Stimulated activated CD4-positive, alpha-beta T cell treated with anti-CD3 and anti-CD28 coated beads, TNF-alpha, amount 100 ng/mL, for 48 hours (primary cell): ENCODE measurements at places on chromosomes 4 and X.

DNA sequence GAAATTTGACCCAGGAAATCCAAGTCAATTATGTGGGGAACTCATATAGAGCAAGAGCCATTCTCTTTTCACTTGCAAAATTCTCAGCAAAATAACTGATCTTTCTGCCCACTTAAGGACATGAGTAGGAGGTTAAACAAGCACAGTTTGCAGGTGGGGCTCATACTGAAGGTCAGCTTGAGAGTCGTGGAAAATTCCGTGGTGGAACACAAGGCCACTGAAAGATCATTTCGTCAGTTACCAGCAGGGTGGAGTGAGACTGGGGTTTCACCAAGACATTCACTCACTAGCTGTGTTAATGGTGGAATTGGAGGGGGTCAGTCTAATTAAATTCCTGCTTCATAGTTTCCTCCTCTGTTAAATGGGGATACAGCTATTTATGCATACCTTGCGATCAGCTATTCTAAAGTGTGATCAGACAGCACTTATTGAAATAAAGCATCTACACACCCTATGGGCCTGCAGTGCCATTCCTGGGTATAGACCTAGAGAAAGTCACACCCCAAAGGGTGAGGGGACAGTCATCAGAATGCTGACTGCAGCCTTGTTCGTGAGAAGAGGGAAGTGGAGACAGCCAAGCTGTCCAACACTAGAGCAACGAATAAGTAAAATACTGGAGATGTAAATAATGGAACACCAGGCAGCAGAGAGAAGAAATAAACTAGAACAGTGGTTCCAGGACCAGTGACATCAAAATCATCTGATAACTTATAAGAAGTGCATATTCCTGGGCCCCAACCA is 42.7 kb upstream of the CLNK start:
- no peak for DNase-seq

GRCh38 chr4:186192066-186192612 is 772 bp downstream of the CYP4V2 start:
- peak; percentile 23 for DNase-seq

GRCh38 chr4:184972991-184973390 is 45.3 kb upstream of the HELT start:
- DNase-seq, result no peak

GRCh38 chr4:171117457-171117856 is 695.7 kb upstream of the GALNTL6 start:
- no peak for DNase-seq

- no peak for DNase-seq
Observed at GRCh38 chr4:74932010-74932409, 906 bp upstream of the PARM1 start.

- no peak for DNase-seq
Observed at GRCh38 chr4:56681853-56682525, 893 bp upstream of the HOPX start.

DNA sequence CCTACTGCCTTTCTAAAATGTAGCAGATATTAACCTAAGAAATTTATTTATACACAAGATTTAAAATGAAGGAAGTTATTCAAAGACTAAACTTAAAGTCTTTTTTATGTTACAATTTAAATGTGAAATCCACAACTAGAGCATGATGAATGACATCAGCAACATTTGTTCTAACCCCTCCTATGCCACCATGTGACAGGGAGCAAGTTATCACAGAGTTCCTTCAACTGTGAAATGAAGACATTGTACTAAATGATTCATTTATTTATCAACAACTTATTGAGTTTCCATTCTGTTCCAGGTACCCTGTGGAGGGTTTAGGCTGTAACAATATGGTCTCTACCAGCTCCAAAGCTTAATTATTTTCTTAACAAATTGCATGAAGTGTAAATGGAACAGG is 76.9 kb downstream of the SLC39A8 start:
- DNase-seq, result no peak

GRCh38 chr4:112954286-112954685 is 95.2 kb upstream of the ANK2 start:
- DNase-seq, result no peak

- DNase-seq, result no peak
Observed at GRCh38 chr4:123996718-123997510, 600.3 kb downstream of the SPRY1 start.

DNA sequence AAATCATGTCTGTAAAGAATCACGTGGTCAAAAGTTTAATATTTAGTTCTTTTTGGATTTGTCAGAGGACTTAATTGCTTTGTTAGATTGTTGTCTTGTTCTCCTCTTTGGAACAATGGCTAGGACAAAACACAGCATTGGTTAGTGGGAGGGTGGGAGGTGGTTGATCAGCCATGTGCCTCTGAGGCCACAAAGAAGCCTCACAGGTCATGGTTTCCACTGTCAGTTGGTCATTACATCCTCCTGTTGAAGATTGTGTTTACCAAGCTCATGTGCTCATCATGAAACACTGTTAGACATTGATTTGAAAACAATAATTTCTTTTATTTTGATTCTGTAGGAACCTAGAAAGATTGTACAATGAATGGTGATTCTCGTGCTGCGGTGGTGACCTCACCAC is 31.9 kb downstream of the ADD1 start:
- no peak for DNase-seq

DNA sequence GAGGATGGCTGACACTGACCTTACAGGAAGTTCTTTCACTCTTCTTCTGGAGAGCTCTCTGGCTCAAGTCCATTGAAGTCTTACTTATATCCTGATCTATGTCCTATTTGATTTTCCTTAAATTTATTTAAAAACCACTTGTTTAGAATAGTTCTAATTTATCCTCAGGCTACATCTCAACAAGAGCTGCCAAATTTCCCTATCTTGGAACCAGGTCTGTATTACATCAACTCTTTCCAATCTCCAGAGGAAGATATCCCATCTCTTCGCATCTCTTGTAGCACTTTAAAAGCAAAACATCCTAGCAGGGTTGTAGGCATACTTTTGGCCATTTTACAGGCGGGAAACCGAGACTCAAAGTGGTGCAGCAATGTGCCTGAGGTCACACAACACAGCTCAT is 290.5 kb upstream of the TEX13C start:
- DNase-seq, result no peak

DNA sequence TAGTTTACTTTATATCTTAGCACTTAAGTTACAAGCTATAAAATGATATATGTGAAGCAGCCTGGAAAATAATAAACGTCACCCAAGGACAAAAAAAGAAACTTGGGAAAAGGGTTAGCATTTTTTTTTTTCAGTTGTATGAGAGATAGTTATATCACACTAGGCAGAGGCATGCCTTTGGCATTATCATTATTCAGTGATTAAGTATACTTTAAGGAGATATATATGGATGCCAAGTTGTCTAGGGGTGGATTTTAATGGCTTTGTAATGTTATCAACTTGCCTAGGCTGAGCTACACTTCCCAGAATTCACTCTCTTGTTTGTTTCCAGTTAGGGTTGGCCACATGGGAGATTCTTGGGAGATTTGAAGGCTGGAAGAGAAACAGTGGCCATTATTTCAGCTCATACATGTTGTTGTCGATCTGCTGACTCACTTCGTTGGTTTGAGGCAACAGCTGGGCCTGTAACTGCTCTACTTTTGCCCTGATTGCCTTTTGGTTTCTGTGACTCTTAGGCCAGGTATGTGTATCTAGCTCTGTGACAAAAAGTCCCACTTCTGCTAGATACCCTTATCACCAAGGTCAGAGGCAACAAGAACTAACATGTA is 11.5 kb upstream of the SRPX start:
- DNase-seq, result no peak

DNA sequence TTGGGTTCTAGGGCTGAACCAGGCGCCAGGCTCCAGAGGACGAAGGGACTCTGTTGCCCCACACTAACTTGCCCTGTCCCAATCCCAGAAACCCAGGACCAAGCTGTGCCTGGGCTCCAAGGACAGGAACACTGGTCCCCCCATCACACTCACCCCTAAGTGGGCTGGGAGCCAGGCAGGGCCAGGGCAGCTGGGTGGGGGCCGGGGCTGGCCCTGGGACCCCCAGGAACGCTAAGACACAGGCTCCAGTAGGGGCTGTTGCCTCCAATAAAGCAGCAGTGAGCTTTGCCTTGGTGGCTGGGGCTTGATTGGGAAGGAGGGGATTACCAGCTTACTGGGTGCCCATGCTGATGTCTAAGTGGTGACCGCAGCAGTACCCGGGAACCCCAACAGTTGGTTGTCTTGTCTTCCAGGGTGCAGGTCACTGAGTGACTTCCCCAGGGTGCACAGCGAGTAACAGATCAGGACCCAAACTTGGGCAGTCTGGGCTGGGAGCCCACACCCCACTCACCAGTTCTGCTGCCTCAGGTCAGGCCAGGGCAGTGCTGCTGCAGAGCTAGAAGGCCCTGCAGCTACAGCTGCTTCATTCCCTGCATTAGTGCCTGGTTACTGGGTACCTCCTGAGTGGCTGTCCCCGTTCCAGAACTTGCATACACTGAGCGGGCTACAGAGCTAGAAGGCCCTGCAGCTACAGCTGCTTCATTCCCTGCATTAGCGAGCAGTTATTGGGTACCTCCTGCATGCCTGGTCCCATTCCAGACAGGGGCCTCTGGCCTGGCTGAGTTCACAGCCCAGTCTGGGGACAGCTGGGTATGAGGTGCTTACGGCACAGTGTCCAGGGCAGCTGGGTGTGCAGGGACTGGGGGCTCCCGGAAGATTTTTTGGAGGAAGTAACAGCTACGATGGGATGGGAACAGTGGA is 9.4 kb upstream of the ADD1 start:
- no peak for DNase-seq

- no peak for DNase-seq
Observed at GRCh38 chr4:98608356-98608755, 50.1 kb downstream of the TSPAN5 start.

- no peak for DNase-seq
Observed at GRCh38 chr4:77126809-77127208, 30.2 kb upstream of the CCNG2 start.

DNA sequence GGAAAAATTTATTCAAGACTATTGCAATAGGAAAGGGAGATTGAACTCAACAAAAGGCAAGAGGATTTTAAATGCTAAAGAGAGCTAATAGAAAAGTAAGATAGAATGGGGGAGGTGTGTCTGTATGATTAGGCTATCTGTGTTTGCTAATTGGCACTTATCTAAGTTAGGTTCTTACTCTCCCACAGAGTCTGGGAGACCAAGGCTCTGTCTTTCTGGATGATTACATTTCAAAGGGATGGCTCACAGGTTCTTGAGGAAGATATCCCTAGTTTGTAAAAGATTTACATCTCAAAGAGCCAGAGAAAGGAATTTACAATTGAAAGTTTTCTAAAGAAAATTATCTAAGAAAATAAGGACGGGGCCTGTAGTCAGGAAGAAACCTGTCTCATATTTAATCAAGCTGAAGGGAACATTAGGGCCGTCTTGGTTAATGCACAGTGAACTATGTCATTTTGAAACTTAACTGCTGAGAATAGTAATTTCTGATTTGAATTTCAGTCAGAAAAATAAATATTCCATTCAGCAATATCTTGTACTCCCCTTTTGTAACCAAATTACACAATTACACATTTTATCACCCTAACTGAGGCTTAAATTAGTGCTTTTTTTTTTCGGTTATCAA is 75.8 kb downstream of the MAGEB10 start:
- DNase-seq, result no peak

DNA sequence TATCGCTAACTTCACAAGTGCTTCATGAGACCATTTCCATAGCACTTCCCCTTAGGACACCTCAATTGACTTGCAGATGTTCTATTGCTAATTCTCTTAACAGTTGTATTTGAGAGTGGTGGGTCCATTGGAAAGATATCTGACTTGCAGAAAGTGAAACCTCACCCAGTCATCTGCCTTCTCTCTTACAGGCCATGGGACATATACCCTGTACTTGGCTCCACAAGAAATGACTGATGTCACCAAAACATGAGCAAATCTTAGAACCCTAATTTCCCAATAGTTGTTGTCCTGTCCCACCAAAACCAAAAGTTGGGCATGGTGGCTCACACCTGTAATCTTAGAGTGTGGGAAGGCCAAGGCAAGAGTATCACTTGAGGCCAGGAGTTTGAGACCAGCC is 101.9 kb upstream of the MAML3 start:
- DNase-seq, result no peak

- no peak for DNase-seq
Observed at GRCh38 chr4:161554372-161554990, 609.3 kb downstream of the FSTL5 start.

- DNase-seq, result no peak
Observed at GRCh38 chrX:49266523-49267445, 2.3 kb upstream of the FOXP3 start.

DNA sequence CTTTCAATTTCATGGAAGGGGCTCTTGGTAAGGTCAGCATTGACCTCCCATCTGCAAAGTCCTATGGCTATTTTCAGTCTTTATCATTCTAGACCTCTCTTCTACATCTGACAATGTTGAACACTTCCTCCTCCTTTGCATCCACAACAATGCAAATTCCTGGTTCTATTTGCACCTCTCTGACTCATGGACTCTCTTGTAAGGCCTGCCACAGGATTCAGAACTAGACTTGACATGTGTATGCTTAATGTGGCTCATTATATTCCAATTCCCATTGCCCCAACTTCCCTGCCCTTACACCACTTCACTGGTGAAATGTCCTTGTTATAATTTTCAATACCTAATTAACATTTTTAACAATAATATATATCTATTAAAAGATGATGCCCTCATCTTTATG is 314.3 kb upstream of the FGF13 start:
- no peak for DNase-seq

GRCh38 chrX:19030805-19031204 is 46.9 kb upstream of the PHKA2 start:
- DNase-seq, result no peak

DNA sequence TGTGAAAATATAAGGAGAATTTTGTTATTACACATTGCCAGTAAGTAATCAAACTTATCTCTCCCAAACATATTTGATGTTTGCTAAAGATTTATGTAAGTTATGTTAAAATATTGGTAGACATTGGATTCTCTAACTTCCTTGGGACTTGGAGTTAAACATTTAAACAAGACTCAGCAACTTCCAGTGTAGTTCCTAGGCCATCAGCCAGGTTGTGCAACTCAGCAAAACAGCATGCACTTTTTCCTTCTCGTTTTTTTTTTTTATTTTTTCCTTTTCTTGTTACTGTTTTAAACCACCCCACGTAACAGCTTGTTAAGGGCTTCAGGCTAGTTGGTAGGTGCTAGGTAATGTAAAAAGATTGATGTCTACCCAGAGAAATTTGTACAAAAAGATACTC is 510.4 kb downstream of the ANKRD50 start:
- DNase-seq, result no peak
